ENCODE measurements at places on chromosomes 16 and 17.

DNA sequence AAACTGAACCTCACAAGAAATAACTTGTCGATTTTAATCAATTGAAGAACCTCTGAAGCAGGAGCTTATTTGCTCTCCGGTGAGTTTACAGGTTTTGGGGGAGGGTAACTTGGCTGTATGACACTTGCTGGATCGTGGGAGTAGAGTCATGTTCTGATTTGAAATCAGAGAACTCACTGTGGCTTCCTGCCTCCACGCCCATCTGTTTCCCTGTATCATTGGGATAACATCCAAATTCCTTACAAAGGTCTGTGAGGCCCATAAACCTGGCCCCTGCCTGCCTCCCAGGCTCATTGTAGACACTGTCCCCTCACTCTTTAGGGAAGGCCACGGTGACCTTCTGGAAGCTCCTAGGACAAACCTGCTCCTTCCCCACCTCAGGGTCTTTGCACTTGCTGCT, 48.3 kb downstream of the C17orf67 start:
- DNase-seq, result no peak

- peak; percentile 80 for DNase-seq
These were observed at the start of gene ZDHHC7 for GRCh38 chr16:85010931-85011845. Gene ZDHHC7 (minus strand): TSS chr16:85011535. CDS start chr16:84990618, 20,917 bp downstream.

GRCh38 chr16:81427219-81427618, 17.4 kb upstream of the CMIP start:
- DNase-seq, result no peak

- peak; percentile 43 for DNase-seq
These were observed 11.3 kb downstream of the TAF1C start for GRCh38 chr16:84175350-84176081.

GRCh38 chr16:22192261-22193062, 13.6 kb upstream of the EEF2K start:
- DNase-seq, result peak; percentile 74

DNA sequence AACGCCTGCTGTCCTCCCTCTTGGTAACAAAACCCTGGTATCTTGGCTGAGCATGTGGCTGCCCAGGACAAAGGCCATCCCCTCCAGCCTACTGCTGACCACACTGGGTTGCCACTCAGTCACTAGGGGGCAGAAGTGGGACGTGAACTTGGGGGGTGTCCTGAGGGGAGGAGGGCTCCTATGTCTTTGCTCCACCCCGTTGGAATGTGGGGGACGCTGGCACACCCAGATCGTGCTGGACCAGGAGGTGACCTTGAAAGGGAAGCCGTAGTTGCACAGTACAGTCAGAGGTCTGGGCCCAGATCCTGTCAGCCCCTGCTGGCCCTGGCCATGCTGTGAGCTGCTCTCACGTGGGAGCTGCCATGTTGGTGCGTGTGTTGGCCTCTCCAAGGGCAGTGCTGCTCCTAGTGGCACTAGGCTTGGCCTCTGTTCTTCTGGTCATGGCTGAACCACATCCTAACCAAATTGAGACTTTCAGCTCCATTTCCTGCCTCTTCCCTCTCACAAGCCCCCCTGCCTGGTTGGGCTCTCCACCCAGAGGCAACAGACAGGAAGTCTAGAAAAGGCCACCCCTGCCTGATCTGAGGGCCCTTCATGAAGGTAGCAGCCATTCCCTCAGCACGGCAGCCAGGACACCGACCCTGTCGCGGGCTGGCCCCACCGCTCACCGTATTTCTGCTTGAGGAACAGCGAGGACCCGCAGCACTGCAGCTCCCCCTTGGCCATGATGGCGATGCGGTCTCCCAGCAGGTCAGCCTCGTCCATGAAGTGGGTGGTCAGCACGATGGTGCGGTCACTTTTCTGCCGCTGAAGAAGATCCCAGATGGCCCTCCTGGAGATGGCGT, 29.0 kb upstream of the RNPS1 start:
- DNase-seq, result no peak

GRCh38 chr16:23597003-23597756, 1.1 kb upstream of the NDUFAB1 start:
- DNase-seq, result no peak

- no peak for DNase-seq
These were observed 102.4 kb downstream of the CCT6B start for GRCh38 chr17:34858591-34859565.

DNA sequence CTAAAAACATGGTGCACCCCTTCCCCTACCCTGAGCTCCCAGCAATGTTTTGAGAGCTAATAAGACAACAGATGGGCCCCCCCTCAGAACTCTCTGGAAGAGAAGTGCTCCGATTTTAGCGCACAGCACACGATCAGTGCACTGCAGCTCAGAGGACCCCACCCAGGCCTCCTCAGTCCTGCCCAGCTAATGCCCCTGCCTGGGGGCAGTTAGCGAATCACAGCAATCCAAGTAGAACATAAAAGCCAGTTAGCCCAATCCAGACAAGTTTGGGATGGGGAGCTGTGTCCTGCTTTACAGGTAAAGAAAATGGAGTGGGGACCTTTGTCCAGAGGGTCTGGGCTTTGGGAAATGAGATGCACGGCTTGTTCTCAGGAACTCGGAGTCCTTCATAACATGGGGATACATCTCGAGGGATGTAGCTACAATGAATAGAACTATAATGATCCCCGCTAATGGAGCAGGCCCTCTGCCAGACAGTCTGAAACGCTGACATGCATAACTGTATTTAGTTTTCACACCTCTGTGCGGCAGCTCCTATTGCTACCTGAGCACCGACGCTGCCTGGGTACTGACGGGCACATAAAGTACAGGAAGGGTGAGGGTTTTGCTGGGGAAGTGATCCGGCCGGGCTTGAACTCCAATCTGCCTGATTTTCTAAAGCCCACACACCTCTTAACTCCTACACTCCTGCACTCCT, 29.7 kb upstream of the CDC42EP4 start:
- no peak for DNase-seq

- no peak for DNase-seq
These were observed 65.6 kb downstream of the XYLT1 start for GRCh38 chr16:17404941-17405689.

DNA sequence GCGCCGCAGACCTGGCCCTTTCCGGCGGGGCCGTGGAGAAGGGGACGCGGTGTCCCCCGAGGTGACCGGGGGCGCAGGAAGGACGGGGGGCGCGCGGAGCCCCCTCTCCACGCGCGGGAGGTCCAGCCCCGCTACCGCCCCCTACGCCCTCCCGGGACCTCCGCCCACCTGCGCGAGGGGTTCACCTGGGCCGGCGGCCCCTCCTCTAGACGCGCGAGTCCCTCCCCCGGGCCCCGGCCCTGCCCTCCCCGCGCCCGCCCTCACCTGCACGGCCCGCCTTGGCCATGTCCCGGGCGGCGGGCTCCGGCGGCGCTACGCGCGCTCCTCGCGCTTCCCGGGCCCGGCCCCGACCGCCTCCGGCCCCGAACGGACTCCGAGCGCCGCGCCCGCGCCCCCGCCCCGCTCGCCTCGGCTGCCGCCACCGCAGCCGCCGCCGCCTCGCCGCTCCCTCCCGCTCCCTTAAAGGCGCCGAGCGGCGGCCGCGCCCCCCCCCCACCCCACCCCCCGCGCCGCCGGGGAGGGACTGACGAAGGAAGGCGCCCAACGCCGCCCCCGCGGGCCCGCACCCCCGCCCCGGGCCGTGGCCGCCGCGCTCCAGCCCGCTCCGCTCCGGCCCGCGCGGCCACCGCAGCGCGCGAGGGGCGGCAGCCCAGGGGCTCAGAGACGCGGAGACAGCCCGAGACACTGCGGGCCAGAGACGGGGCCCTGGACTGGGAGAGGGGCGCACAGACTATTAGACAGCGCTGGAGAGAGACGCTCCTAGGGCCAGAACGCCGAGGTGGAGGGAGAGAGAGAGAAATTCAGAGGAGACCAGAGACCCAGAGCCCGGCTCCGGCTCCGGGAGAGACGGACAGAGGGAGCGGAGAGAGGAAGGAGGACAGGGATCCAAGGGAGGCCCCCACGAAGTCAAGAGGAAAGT, at the start of gene PITPNM3:
TSS of gene PITPNM3 (minus strand) at position 435 of the 919 bp plus-strand sequence. CDS start at position 286, 149 bp downstream.
- DNase-seq, result no peak

GRCh38 chr17:7217113-7217987, 2.3 kb downstream of the DLG4 start:
- DNase-seq, result no peak

DNA sequence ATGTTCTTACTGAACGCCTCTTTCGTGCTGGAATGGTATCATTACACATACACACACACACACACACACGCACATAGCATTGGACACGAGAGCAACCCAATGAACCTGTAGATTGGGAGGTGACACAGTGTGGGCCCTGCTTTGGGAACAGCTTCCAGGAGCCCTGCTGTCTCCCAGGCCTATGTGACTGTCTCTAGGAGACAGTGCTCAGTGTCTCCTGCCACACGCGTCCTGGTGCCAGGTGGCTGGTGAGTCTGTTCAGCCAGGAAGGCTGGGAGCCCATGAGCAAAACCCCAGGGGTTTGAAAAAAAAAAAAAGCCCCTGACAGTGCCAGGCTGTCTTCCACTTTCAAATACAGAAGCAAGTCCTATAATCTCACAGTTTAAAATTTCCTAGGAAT, 2.4 kb upstream of the SPOP start:
- no peak for DNase-seq

DNA sequence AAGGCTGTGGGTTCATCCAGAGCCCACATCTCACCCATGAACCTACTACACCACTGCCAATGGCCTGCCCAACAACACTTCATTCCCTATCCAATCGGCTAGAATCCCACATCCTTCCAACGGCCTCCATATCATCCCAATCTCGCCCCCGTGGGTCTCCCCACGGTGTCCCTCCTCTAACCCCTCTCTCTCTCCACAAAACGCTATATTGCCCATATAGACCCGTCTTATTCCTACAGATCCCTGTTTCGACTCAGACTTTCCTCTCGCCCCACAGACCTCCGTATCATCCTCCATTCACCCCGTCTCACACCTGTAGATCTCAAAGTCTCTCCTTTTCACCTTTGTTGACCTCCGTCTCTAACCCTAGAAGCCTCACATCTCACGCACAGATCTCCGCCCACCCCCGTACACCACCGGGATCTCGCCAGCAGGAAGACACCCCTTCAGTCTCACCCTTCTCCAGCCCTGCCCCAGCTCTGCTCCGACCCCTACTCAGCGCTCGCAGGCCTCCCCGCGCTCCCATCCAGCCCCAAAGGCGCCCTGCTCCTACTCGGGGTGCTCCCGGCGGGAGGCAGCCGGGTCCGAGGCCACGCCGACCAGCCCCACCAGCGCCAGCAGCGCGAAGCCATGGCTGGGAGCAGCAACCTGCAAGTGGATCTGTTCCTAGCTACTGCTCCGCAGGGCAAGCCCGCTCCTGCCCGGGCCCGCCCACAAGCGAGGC, at the start of gene FDXR:
TSS of gene FDXR (minus strand) at position 682 of the 724 bp plus-strand sequence. CDS start at position 632, 50 bp downstream.
- no peak for DNase-seq

DNA sequence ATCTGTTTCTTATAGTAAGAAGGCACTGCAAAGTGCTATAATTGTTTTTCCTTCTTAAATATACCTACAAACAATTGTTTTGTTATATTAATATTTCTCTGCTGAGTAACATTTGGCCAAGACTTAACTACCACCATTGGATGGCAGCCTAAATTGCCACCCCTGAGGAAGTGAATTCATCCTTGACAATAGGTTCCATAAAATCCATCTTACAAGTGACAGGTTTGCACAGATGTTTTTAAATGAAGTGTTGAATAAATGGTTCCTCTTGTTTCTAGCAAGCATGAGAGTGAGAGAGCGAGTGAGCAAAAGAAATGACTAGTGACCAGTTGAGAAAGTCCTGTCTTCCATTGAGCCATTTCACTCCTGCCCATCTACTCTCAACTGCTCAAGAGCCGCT, 8.3 kb upstream of the MPHOSPH6 start:
- DNase-seq, result no peak

DNA sequence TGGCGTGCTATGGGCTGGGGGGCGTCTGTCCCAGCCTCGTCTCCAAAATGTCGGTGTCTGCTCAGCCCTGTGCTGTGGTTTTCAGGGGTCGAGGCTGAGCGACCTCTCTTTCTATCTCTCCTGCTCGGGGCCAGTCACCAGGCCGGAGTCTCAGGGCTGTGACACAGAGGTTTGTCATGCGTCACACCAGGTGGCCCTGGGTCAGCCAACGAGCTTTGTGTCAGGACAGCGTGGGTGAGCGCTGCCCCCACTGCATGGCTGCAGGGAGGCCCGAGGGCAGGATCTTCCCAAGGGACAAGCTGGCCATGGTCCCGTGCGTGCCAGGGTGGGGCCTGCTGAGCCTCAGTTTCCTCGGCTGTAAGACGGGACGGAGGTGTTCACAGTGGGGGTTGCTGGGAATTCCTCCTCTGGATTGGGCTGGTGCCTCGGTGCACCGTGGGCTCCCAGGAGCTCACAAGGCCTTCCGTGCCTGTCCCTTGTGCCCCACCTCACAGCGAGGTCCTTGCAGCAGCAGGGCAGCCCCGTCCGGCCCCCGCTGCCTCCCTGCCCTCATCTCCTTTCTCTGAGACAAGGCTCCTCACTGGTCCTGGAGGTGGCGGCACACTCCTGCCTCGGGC, 50.5 kb downstream of the CBFA2T3 start:
- DNase-seq, result no peak

DNA sequence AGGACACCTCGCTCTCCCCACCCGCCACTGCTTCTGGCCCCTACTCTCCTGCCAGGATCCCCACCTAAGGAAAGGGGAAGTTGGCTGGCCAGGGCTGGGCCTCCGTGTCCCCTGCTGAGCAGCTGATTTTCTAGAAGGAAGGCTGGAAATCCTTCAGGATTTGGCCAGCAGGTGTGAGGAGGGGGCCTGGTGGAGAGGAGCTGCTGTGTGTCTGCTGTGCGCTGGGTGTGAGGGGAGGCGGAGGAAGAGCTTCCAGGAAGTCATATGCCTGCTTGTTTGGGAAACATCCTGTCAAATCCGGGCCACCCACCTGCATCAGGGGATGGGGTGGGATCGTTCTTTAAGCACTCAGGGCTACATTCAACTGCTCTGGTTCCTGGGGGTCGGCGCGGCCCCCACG, 28.6 kb downstream of the TPSG1 start:
- no peak for DNase-seq

DNA sequence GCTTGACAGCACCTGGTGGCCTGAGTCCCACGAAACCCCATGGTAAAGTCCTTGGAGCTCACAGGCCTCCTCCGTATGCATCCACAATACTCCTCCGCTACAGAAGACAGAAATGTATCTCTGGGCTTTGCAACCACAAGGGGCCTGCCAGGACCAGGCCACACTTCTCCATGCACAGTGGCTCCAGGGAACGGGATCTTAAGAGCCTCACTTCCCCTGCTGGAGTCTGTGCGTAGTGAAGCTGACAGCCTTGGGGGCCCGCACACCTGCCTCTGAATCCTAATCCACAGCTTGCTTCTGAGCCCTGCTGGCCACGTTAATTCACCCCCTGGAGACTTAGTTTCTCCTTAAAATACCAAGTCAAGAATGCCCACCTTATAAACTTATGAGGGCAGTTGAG, 125.7 kb downstream of the COPRS start:
- no peak for DNase-seq
